CD8-positive, alpha-beta T cell (primary cell): ENCODE measurements at places on chromosomes 1 and 21. TPM values are rescaled to one million over a fixed set of nuclear protein-coding genes. Genes with fewer than 3 reads are reported as not detected.

- no peak for DNase-seq
Measured at GRCh38 chr1:4970532-4970931, 316.1 kb downstream of the AJAP1 start.

DNA sequence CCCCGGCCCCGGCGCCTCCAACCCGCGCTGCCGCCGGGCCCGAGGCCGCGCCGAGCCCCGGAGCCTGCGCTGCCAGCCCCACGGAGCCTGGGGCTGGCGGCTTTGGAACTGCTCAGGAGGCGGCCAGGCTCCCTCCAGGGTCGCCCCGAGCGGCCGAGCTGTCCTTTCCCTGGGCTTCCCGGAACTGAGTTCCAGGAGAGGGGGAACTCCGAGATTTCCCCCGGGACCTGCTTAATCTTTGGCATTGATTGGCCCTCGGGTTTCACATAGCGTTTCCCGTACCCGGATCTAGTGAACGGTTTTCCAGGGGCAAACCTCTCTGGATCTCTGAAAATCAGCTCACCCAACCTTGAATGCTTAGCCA is 504 bp downstream of the H6PD start:
- no peak for DNase-seq

DNA sequence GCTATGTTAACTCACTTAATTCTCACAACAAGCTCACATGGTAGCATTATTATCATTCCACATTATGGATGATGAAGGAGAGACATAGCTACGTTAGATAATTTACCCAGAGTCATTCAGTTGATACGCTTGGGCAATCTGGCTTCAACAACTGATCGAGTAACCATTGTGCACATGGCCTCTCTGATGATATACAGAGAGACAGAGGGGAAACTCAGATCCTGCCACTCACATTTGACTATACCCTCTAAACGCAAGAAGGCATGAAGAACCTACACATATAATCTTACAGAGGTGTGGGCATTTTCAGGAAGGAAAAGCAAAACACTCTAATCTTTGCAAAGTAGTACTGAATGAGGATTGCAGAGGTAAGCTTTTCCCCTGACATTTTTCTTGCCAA is 360.1 kb downstream of the BARHL2 start:
- no peak for DNase-seq

DNA sequence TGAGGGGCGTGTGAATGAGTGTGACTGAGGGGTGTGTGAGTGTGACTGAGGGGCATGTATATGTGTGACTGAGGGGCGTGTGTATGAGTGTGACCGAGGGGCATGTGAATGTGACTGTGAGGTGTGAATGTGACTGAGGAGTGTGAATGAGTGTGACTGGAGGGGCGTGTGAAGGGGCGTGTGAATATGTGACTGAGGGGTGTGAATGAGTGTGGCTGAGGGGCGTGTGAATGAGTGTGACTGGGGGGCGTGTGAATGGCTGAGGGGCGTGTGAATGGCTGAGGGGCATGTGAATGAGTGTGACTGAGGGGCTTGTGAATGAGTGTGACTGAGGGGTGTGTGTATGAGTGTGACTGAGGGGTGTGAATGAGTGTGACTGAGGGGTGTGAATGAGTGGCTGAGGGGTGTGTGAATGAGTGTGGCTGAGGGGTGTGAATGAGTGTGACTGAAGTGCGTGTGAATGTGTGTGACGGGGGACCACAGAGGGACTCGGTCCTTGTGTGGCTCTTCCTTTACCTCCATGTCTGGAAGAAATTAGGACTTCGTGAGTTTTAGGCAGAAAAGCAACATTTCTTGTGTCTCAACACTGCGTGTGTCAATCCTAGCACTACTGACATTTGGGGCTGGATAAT is 105.8 kb downstream of the GLIS1 start:
- no peak for DNase-seq

DNA sequence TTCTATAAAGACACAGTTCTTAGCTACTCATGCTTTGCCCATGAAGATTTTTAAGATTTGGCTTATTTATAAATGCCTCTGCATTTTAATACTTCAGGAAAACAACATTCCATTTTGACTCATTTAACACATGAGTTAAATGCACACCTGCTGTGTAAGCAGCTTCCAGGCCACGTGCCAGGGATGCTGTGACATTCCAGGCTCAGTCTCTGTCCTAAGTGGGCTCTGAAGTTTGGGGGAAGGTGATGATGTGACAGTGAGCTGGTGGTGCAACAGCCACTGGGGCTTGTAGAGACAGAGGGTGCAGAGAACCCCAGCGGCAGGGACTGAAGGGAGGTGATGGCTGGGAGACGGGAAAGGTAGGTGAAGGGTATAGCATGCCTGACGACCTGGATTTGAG is 40.7 kb downstream of the HHAT start:
- no peak for DNase-seq

DNA sequence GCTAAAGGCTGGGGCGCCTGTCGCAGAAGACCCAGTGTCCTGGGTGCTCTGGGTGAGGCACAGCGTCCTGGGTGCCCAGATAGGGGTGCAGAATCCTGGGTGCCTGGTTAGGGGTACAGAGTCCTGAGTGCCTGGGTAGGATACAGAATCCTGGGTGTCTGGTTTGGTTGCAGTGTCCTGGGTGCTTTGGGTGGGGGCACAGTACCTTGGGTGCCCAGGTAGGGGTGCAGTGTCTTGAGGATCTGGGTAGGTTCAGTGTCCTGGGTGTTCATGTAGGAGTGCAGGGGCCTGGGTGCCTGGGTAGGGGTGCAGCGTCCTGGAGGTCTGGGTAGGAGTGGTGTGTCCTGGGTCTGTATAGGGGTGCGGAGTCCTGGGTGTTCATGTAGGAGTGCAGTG is 178.7 kb downstream of the CAMTA1 start:
- DNase-seq, result no peak

- DNase-seq, result no peak
Measured at GRCh38 chr1:113219377-113219776, 146.4 kb downstream of the LRIG2 start.

GRCh38 chr1:59752556-59753414 is 62.0 kb upstream of the HOOK1 start:
- DNase-seq, result no peak

DNA sequence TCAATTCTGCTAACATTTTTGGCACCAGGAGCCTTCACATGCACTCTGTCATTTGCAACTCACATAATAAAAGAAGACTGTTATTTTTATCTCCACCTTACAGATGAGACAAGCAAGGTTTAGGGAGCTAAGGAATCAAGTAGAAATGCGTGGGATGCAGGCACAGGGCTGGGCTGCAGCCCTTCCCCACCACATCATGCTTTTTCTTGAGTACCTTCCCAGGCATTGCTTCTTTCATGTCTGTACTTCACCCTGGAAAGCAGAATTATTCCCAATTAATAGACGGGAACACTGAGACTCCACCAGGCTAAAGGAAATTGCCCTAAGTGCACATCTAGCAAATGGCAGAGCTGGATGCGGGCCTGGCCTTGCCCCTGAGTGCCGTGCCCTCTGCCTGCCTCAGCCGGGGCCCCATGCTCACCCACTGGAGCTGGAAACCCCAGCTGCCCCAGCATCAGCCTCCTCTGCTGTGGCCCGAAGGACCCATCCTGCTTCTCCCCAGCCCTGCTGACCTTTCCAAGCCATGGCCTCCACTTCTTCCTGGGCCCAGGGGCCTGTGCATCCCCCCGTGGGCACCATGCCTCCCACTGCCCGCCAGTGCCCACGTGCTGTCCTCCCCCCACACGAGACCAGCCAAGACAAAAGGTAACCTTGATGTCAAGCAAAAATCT is 257.5 kb downstream of the TOMM20 start:
- no peak for DNase-seq

GRCh38 chr1:185316163-185317033 is 645 bp downstream of the IVNS1ABP start:
- DNase-seq, result peak; percentile 90

- peak; percentile 59 for DNase-seq
Measured at GRCh38 chr1:32413507-32414185, 19.4 kb upstream of the BSDC1 start.

DNA sequence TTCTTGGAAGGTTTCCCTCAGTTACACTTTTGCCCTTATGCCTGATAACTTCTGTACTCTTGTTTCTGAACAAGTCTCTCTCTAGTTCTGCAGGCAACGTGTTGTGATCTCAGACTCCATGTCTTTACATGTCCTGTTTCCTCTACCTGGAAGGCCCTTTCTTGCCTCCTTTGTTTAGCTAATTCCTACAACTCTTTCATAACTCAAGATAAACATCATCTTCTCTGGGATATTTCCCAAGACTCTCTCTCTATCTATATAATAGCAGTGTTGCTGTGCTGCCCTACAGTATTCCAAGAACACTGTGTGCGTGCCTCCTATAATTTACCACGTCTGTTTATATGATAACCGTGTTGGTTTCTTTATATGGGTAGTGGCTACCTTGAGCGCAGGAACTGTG is 47.8 kb downstream of the CHRM3 start:
- no peak for DNase-seq

DNA sequence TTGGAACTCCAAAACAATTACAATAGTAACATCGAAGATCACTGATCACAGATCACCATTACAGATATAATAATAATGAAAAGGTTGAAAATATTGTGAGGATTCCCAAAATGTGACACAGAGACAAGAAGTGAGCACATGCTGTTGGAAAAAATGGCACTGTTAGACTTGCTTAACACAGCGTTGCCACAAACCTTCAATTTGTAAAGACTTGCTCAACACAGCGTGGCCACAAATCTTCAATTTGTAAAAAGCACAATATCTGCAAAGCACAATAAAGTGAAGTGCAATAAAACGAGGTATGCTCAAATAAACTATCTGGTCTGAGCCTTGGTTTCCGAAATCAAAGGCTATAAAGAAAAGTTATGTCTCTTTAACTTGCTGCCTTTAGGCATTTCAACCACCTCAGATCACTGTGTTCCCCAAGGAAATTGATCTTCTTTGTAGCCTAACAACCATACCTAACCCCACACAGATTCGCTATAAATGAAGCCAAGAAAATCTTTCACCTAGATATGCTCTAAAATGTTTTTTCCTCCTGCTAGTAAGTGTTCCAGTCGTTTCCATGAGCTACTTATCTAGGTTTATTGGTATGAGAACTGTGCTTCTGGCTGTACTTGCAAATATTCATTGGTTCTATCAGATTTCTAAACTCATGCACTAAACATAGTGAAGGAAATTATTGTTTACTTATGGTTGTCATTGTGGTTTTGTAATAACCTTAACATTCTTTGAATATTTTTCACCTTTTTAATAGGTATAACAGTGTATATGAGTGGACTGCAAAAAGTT is 13.1 kb upstream of the LPGAT1 start:
- DNase-seq, result no peak

- no peak for DNase-seq
Measured at GRCh38 chr1:172360511-172360910, 60.0 kb upstream of the C1orf105 start.

GRCh38 chr1:204084247-204084772 is 11.4 kb downstream of the SOX13 start:
- no peak for DNase-seq

- no peak for DNase-seq
Measured at GRCh38 chr1:9248341-9249262, 14.0 kb downstream of the H6PD start.

The DISP3 gene
- total RNA-seq, result 0.57 TPM

The ROR1 gene
- total RNA-seq, result not detected

The LCE2D gene
- total RNA-seq, result not detected

The LAMC1 gene
- total RNA-seq, result not detected

The SGIP1 gene
- total RNA-seq, result not detected

The F13B gene
- not detected for total RNA-seq
